ENCODE measurements at places on chromosomes 6 and 20.
A peak's percentile ranks its signal among the peaks of the same experiment; 100 is the strongest.

DNA sequence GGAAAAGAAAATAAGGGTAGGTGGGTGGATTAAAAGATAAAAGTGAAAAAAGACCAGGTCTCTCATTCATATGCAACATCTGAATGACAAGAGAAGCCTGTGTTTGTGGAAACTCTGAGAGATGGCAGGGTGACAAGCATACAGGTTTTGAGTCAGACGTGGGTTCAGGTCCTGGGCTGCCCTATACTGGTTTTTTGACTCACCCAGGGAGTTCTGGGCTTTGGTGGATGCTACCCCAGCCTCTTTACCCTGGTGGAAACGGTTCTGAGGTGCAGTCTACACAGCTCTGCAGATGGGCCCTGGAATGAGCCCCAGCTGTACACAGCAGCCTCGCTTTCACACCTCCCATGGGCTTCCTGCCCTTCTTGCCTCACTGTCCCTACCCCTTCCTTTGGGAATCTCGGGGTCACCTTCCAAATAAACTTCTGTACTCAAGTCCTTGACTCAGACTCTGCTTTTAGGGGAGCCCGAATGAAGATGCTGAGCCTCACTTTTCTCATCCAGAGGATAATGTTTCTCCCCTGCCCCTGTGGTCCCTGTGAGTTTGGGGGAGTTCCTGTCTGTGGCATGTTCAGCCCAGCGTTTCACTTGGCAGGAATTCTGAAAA lies 77.7 kb upstream of the CLDN20 start:
- DNase-seq, result peak; percentile 74

DNA sequence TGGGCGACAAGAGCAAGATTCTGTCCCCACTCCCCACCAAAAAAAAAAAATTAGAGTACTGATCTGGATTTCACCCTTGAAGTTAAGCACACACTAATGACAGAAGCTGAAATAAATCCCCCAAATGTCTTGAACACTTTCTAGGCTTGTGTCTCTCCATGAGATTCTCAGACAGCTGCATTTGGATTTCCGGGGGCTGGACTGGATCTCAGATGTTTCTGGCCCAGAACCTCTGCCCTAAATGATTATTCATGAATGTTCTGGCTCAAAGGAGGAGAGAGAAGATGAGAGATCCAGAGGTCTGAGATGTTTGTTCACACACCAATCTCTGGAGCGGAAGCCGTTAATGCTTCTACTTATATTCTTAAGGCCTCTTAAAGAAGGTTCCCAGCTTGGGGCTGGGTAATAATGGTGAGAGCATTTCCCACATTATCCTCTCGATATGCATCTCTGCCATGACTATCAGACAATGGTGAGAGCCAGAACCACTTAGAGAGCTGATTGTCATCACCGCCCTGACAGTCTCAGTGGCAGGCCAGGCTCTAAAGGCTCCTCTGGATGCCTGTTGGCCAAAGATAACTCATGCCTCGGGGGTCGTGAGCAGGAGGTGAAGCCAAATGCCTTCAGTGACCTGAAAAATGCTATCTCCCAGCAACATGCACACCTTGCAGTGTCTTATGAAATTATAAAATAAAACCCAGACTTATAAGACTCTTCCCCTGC lies 127.9 kb upstream of the AGPAT4 start:
- DNase-seq, result no peak

DNA sequence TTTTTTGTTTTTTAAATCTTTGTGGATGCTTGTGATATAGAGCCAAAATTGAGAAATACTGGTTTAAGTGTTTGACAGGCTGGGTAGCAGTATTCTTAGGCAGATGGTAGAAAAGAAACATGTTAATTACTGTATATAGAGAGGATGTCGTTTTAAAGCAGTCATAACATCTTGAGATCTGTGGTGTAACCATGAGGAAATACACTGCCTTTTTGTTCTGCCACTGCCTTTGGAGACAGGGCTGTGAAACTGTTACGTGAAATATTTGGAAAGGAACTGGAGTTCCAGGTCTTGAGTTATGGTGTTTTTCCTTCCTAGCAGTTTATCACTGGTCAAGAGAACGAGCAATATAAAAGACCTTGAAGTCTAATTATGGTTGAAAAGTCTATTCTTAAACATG lies 19.5 kb downstream of the STXBP5 start:
- no peak for DNase-seq

GRCh38 chr6:4369616-4370015 lies 234.2 kb upstream of the ECI2 start:
- DNase-seq, result no peak

DNA sequence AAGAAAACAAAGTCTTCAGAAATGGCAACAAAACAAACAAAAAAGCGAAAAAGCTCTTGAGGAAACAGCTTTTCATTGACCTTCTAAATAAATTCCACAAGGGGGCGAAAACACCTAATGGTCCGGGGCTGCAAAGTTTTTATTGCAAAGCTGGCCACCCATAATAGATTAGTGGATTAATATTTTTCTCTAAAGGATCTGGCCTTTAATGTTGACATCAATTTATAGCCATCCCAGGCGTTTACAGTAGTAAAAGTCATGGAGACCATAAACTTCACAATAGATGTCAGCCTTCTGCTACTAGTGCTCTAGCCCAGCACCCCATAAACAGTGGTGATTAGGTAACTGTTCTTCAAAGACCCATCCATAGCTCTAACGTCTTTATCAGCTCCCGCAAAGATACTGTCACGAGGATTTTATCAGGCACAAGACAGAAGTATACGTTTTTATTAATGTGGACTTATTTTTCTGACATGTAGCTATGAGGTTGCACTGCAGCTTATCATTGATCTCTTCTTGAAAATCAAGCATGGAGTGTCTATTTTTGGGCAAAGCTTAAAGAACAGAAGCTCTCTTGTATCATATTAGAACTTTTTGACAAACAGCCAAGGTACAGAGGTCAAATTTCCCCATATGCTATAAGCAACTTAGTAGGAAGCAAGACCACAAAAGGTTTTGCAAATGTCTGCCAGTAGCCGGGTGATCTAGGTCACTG lies 4.7 kb downstream of the CITED2 start:
- DNase-seq, result no peak
